ENCODE measurements at places on chromosomes 5 and 9. TPM values are rescaled to one million over a fixed set of nuclear protein-coding genes. Genes with fewer than 3 reads are reported as not detected.

GRCh38 chr5:117594166-117594565, 1019.5 kb upstream of the SEMA6A start:
- DNase-seq = peak; percentile 41

GRCh38 chr5:160525471-160526261, 104.0 kb downstream of the PTTG1 start:
- no peak for DNase-seq

The TRAF2 gene
- total RNA-seq = 5.6 TPM

DNA sequence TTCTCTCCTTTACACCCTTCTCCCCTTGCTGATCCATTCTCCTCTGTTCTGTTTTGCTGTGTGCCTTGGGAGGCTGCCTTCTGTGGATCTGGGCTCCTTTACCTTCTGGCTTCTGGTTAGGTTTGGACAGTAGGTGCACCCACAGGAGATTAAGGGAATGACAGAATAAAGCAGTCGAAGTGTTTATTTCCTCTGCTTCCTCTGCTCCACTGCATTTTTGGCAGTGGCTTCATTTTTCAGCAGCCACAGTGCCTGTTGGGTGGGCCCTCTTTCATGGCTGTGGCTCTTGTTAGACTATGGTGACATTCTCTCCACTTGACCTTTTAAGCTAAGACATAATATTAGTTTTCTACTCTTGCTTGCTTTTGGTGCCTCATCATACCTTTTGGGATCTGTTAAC, 144.1 kb downstream of the CCDC171 start:
- DNase-seq = no peak

DNA sequence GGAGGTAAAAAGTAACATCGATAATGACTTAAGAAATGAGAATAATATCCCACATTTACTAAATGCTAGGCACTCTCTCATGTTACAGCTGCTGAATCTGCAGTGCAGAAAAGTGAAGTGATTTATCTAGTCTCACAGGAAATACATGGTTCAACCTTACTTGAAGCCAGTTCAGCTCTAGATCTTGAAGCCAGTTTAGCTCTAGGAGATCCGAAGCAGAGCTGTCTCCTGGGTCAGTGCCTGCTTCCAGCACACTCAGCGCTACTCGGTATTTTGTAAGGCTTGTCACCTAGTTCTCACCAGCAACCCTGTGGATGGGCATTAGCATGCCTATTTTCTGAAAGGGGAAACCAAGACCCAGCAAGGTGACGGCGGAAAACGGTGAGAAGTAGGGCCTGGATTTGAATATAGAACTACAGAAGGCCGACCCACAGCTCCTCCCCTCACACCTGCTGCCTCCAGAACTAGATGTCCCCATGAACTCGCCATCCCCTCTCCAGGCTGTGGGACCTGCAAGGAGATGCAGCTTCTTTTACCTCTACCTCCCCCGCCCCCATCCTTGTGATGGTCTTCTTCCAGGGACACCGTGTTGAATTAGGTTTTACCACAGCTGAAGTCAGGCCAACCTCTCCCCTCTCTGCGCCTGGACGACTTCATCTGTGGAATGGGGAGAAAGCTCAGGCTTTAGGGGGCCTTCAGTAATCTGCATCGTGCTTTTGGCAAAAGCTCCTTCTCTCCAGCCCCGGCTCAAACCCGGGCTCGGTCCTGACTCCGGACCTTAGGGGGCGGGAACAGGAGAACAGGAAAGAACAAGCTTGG, 4.4 kb upstream of the MSX2 start:
- no peak for DNase-seq

The RAB24 gene
- 104 TPM for total RNA-seq

The APC gene
- 63.9 TPM for total RNA-seq

- DNase-seq = peak; percentile 93
Observed at GRCh38 chr5:173764332-173765028, 123.7 kb upstream of the CPEB4 start.

DNA sequence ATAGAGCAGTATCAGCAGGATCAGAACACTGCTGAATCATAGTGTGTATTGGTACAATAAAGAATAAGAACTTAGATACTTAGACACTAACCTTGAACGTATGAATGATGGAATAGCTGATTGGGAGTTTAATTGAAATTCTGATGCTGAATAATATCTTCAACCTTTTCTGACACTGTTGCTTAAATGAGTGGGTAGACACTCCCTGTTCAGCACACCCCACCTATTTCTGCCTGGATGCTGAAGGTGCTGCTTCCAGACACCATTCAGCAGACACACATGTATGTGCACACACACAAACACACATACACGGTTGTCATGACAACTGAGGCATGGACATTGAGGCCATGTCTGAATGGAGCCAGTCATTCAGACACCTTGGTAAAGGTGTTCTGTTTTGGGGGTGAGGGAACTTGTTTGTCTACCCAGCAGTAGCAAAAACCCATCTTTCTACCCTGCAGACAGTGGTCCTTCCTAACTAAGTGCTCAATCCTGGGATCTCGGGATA, 54.3 kb downstream of the TMEM215 start:
- DNase-seq = no peak

DNA sequence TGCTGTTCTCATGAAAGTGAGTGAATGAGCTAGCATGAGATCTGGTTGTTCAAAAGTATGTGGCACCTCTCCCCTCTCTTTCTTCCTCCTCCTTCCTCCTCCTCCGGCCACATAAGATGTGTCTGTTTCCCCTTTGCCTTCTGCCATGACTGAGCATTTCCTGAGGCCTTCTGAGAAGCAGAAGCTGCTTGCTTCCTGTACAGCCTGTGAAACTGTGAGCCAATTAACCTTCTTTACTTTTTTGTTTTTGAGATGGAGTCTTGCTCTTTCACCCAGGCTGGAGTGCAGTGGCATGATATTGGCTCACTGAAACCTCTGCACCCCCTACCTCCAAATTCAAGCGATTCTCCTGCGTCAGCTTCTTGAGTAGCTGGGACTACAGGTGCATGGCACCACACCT, 6.1 kb downstream of the S100Z start:
- DNase-seq = no peak
